Activated CD4-positive, CD25-positive, alpha-beta regulatory T cell treated with anti-CD3 and anti-CD28 coated beads, Interleukin-2, amount 50 U/mL, for 24 hours (primary cell): ENCODE measurements at places on chromosomes 2 and 18.

DNA sequence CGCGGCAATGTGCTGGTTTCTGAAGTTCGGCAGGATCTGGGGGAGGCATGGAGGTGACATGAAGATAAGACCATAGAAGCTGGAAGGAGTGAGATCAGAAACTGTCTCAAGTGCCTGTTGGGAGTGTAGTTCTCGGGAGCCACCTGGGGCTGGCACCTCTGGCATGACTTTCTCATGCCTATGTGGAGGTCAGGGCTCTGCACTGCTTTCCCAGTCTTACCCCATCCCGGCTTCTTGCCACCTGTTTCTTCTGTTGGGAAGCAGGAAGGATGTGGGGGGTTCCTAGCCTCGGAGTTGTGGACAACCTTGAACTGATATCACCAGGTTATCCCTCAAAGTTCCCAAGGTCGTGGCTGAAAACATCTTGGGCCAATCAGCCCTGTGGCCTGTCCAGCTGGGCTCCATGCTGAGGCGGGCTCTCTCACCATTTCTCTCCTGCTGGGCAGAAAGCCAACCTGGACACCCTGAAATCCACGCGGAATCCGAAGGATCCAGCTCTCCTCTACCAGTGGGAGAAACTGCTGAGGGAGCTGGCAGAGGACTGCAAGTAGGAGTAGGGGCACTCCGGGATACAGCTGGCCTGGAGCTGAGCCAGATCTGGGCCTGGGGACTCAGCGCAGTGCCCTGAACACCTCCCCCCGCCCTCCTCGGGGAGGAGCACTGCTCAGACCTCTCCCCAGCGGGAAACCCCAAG, 42.5 kb downstream of the FER1L5 start:
- ATAC-seq, result no peak

- ATAC-seq, result no peak
These were observed 108.2 kb downstream of the CD226 start for GRCh38 chr18:69839497-69839896.

GRCh38 chr2:111035830-111036441, 84.8 kb upstream of the BCL2L11 start:
- ATAC-seq, result no peak

DNA sequence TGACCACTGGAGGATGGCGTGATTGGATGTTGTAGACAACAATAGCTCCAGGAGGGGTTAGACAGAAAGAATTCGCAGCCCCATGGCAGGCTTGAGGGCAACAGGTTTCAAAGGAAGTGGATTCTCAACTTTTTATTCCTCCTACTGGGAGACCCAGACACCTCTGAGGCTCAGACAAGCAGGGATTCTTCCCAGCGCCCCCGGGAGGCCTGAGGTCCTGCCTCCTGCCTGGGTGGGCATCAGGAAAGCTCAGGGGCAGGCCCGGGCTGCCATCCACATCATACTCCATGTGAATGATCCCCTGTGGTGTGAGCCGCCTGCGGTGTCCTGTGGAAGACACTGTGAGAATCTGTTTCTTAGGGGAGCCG, 203.5 kb downstream of the CYP26B1 start:
- no peak for ATAC-seq

DNA sequence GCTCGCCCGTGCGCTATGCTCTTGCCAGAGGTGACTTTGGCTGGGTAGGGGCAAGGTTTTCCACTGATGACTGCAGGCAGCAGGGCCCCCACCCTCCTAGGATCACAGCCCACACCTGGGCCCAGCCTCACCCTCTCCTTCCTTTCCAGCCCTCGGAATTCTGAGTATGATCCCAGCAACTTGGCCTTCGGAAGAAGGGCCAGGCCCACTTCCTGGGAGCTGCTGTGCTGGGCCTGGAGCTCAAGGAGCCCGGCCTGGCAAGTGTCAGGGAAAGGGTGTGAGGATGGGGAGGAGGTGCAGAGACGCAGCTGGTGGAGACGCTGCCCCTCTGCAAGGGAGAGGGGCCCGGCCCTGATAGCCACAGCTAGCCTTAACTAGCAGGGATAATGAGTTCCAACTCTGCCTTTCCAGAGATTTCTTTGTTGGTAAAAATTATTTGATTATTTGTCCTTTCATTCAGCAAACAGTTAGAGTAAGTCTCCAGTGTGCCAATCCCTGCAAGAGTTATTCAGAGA, 1.7 kb upstream of the CNDP1 start:
- ATAC-seq, result no peak

DNA sequence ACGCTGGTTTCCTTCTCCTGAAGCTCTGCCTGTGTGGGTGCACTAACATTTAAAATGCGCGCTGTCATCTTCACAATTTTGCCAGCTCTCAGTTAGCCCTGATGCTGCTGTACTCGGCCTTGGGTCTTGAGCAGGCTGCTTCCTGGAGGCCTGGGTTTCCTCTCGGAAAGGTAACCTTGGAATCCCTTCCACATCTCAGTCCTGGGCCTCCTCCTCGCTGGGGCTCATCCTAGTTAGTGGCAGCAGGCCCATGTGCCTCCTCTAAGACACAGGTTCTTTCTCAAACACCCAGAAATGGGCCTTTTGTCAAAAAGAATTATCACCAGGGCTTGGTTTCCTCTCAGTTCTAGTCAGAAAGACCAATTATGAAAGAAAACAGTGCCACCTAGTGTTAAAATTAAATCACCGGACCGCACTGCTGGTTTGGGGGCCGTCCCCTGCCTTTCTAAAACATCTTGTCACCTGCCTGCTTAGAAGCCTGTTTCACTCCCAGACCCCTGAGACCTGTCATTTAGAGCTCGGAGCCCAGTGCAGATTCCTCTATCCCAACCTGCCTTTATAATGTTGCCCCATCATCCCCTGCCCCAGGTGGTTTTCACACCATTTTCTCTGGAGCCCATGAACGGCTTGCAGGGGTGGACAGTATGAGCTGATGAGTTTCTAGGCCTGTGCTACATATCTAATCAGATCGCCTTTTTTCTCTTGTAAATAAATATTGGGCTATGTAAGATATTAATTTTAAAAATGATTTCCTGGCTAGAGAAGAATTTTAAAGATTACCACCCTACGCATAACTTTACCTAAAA, 42.4 kb downstream of the HK2 start:
- ATAC-seq, result peak; percentile 68

DNA sequence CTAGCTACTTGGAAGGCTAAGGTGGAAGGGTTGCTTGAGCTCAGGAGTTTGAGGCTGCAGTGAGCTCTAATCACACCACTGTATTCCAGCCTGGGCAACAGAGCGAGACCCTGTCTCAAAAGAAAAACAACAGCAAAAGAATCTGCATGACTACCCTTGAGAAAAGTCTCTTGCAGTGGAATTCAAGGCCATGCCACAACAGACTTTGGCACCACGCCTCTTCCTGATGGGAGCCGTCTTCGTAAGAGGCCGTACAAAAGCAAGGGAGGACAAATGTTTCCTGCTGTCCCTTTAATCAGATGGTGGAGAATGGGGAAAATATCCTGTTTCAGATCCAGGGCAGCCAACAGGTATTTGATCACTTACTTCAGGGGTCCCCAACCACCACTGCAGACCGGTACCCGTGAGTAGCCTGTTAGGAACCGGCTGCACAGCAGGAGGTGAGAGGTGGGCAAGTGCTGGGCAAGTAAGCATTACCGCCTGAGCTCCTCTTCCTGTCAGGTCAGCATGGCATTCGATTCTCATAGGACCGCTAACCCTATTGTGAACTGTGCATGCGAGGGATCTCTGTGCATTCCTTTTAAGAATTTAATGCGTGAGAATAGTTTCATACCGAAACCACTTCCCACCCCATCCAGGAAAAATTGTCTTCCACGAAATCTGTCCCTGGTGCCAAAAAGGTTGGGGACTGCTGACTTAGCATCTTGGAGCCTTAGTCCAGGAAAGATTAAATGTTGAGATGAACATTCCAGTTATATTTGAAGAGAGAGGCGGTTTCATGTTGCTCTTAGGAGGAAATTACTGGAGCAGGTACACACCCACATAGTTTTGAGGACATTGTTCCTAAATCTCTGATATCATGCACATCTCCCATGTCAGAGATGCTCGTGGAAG, 94.4 kb upstream of the XPO1 start:
- ATAC-seq, result no peak

DNA sequence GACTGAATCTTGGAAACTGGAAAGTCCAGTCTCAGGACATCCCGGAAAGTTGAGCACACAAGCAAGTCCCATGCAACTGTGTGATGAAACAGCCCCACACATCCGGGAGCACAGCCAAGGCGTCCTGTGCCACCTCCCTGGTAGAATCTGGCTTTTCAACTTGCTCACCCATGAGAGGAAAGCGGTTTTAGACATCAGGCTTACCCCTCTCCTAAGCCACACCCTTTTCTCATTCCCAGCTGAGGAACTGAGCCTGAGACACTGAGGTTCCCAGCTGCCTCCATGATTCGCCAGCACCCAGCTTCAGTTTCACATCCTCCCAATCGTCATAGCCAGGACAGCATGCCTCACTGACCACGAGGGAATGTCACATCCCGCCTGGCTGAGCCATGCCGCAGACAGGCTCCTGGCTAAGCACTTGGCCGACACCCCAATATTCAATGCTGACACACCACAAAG, 60.3 kb downstream of the STEAP3 start:
- no peak for ATAC-seq

- ATAC-seq, result no peak
These were observed 663.6 kb upstream of the NRXN1 start for GRCh38 chr2:51695531-51695930.

DNA sequence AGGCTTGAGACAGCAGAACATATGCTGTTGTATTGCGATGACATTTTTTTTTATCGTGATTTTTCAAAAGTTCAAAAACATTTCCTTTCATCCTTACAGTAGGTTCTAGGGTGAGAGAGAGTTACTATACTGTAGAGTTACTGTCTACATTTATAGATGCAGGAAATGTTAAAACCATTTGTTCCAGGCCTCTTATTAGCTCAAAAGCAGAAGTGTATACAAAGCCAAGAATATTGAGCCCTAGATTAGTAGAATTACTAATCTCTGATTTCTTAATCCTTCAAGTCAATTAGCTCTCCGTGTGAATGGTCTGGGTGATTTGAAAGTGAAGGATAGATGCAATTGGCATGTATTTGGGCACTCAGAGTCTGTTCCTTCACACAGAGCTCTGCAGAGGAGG, 73.1 kb downstream of the MAPRE2 start:
- ATAC-seq, result no peak

- no peak for ATAC-seq
These were observed 1475.0 kb upstream of the ZEB2 start for GRCh38 chr2:145994910-145995309.

DNA sequence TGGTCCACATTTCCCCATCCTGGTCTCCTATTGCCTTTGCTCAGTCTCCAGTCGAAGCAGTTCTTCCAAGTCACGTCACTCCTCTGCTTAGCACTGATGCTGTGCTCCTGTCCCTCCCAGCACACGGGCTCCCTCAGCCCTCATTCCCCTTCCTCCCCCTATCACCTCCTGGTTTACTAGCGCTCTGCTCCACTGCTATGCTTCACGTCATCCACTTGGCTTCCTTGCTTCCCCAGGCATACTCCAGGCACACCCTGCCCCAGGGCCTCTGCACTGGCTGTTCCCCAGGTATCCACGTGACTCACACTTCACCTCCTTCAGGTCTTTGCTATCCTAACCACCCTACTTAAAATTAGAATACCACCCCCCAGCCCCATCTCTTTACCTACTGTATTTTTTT, 269.3 kb downstream of the GLI2 start:
- ATAC-seq, result no peak

- no peak for ATAC-seq
These were observed 110.4 kb upstream of the VRK2 start for GRCh38 chr2:57936216-57936615.

GRCh38 chr2:98247383-98247782, 98.9 kb upstream of the CNGA3 start:
- no peak for ATAC-seq

DNA sequence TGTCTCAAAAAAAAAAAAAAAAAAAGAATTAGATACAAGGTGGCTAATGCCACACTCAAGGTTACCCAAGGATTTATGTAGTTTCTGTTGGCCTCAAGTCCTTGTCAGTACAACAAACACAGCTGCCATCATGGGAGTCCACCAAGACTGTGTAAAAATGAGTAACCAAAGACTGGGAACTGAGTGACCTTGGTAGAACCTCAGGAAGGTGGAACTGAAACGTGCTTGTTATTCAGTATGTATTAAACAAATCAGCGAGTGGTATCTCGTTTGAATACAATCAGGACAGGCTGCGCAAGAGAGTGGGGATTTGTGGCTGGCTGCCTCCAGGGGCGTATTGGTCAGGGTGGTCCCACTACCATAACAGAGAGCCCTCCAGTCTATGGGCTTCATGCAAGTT, 1.6 kb upstream of the SFTPB start:
- no peak for ATAC-seq

DNA sequence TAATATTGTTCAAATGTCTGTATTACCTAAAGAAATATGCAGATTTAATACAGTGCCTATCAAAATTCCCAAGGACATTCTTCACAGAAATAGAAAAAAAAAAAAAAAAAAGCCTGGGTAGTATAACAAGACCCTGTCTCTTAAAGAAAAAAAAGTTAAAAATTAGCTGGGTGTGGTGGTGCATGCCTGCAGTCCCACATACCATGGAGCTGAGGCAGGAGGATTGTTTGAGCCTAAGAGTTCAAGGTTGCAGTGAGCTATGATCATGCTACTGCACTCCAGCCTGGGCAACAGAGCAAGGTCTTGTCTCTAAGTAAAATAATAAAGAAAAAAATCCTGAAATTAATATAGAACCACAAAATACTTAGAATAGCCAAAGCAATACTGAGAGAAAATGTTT, 51.9 kb downstream of the SLC16A14 start:
- ATAC-seq, result no peak

GRCh38 chr18:22551536-22552151, 133.9 kb upstream of the CTAGE1 start:
- ATAC-seq, result no peak

GRCh38 chr2:236249066-236249465, 15.1 kb downstream of the ASB18 start:
- ATAC-seq, result no peak

- ATAC-seq, result no peak
These were observed 98.1 kb upstream of the BCL2L11 start for GRCh38 chr2:111022633-111023032.

GRCh38 chr2:101500860-101501259, 25.9 kb upstream of the RFX8 start:
- no peak for ATAC-seq

GRCh38 chr2:62343636-62344337, 147.9 kb downstream of the B3GNT2 start:
- no peak for ATAC-seq

GRCh38 chr2:161946489-161947107, 127.4 kb downstream of the DPP4 start:
- no peak for ATAC-seq

GRCh38 chr2:101466426-101466825, 8.5 kb downstream of the RFX8 start:
- ATAC-seq, result no peak

GRCh38 chr2:167719410-167719809, 528.0 kb downstream of the STK39 start:
- ATAC-seq, result no peak

GRCh38 chr18:53947092-53947640, 277.3 kb downstream of the MBD2 start:
- ATAC-seq, result no peak
